Stimulated activated CD4-positive, alpha-beta T cell treated with anti-CD3 and anti-CD28 coated beads, Interleukin-12 subunit alpha, Interleukin-12 subunit beta, amount 100 ng/mL, for 24 hours (primary cell): ENCODE measurements at places on chromosomes 2 and 18.

DNA sequence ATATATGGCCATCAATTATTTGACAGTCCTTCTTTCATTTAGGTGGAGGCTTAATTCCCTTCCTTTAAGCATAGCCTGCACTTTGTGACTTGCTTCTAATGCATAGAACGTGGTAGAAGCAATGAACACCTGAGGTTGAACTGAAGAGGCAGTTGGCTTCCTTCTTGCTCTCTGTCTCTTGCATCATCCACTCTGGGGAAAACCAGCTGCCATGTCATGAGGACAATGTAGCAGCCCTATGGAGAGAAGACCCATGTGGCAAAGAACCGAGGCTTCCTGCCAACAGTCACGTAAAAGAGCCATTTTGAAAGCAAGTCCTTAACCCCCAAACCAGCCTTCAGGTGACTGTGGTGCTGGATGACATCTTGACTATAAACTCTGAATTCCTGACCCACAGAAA, 46.8 kb downstream of the ATOH8 start:
- DNase-seq: no peak

- DNase-seq: no peak
Measured at GRCh38 chr18:45166836-45167551, 448.3 kb upstream of the SLC14A2 start.

DNA sequence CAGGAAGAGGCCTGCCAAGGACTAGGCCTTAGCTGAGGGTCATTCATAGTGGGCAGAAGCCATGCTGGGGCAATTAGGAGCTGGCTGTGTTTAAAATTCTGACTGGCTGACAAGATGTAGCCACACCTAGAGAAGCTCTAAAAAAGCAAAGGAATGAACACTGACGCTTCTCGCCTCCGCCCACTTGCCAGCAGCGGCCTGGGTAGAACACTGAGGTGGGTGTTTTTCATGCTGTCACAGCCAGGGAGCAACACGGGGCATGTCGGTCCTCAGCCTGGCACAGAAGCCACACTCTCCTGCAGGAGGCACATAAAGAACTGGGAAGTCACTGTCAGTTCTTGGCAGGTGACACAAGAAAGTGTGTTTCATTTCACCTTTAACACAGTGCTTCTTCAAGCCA, 10.4 kb downstream of the CHST10 start:
- DNase-seq: no peak

- DNase-seq: no peak
Measured at GRCh38 chr2:235045336-235045972, 93.6 kb downstream of the SH3BP4 start.

GRCh38 chr2:240459401-240460252, 24.2 kb downstream of the GPC1 start:
- no peak for DNase-seq

- DNase-seq: no peak
Measured at GRCh38 chr18:32238635-32239268, 48.9 kb downstream of the MEP1B start.

GRCh38 chr2:173119944-173120343, 44.3 kb downstream of the MAP3K20 start:
- DNase-seq: no peak
